H9 (cell line): ENCODE measurements at places on chromosomes 11 and 22.
A peak's percentile ranks its signal among the peaks of the same experiment; 100 is the strongest.

- DNase-seq = no peak
Observed at GRCh38 chr22:48627203-48627602, 1200.5 kb downstream of the BRD1 start.

- no peak for DNase-seq
Observed at GRCh38 chr11:46865340-46865739, 19.3 kb upstream of the CKAP5 start.

DNA sequence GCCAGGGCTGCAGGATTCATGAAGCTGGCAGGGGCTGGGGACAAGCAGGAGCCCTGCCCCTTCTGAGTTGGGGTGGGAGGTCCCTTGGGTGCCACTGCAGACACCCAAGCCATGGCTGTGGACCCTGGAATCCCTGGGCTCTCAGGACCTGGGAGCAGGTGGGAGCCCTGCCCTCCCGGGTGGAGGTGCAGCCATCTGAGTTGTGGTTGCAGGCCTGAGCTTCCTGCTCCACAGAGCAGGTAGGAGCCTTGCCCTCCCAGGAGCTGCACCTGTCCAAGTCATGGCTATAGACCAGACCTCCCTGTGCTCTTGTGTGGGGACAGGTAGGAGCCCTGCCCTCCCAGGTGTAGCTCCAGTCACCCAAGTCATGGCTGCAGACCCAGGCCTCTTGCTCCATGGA is 113.5 kb downstream of the ARHGAP20 start:
- DNase-seq = no peak

GRCh38 chr11:128898580-128899344 is 7.6 kb downstream of the KCNJ5 start:
- DNase-seq = no peak

GRCh38 chr11:124898263-124898680 is 607 bp upstream of the ROBO4 start:
- peak; percentile 25 for DNase-seq

- no peak for DNase-seq
Observed at GRCh38 chr11:83047515-83048225, 24.0 kb downstream of the RAB30 start.

- no peak for DNase-seq
Observed at GRCh38 chr11:65870307-65870658, 2.3 kb downstream of the EFEMP2 start.

DNA sequence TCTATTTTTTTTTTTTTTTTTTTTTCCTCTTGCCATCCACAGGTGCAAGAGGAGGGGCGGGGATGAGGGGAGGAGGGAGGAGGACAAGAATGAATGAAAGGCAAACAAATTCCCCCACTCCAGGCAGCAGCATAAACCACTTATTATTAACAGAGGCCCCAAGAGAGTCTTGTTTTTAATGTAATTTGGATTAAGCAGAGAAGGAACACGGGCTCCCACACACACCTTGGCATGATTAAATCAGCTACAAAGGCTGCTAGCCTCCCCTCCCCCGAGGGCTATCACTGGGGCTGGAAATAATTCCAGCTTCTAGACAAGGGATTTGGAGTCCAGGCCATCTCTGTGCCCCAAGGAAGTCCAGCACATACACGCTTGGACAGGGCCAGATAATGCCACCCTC is 93.4 kb upstream of the DRD2 start:
- DNase-seq = no peak

- no peak for DNase-seq
Observed at GRCh38 chr11:35794333-35794732, 131.8 kb downstream of the TRIM44 start.

- no peak for DNase-seq
Observed at GRCh38 chr11:100152766-100153165, 534.3 kb upstream of the ARHGAP42 start.

- DNase-seq = no peak
Observed at GRCh38 chr11:94581926-94582325, 14.8 kb downstream of the PIWIL4 start.

- no peak for DNase-seq
Observed at GRCh38 chr11:102312667-102313066, 4.6 kb upstream of the BIRC3 start.

GRCh38 chr11:62707277-62707861 is at the start of the genes BSCL2 and GNG3:
TSS of gene BSCL2 (minus strand) at chr11:62707424. CDS start at chr11:62707195, 229 bp downstream.
TSS of gene GNG3 (plus strand) at chr11:62707676. CDS start at chr11:62708296, 620 bp downstream.
- peak; percentile 99 for DNase-seq
